ENCODE measurements at places on chromosomes 2 and 18.
A peak's percentile ranks its signal among the peaks of the same experiment; 100 is the strongest.

DNA sequence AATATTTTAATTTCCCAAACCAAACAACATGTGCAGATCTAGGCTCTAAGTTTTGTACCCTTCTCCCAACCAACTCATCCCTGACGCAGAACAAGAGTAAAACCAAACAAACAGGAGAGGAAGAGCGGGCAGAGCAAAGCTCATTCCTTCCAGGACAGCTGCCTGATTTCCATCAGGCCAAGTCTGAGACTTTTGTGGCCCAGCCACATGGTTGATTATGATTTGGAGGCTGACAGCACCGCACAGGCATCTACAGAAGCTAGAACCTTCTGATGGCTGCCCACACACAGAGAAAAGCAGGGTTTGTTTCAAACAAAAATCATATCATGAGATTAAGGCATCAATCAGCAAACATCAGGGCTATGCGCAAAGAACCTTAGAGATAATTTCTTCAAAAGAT lies 262.6 kb downstream of the TNS1 start:
- DNase-seq, result peak; percentile 28

- peak; percentile 89 for DNase-seq
These were observed 128.0 kb downstream of the EPHA4 start for GRCh38 chr2:221444106-221444505.

- peak; percentile 84 for DNase-seq
These were observed 62.4 kb downstream of the TANC1 start for GRCh38 chr2:159030674-159031380.

DNA sequence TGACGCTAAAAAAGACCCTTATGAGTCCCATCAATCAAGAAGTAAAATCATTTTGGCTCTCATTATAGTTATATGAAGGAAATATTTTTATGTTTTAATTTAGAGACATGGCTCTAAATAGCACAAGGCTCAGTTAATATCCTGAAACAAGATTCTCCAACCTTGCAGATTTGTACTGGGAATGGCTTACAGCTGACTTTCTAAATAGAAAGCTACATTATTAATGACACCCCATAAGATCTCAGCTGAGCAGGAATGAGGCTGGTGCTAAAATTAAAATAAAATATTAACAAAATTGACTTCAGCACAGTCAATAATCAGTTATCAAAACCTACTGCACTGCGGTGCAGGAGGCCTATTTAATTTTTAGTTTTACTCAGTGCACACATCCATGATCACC lies 136.9 kb downstream of the SLC39A10 start:
- no peak for DNase-seq

DNA sequence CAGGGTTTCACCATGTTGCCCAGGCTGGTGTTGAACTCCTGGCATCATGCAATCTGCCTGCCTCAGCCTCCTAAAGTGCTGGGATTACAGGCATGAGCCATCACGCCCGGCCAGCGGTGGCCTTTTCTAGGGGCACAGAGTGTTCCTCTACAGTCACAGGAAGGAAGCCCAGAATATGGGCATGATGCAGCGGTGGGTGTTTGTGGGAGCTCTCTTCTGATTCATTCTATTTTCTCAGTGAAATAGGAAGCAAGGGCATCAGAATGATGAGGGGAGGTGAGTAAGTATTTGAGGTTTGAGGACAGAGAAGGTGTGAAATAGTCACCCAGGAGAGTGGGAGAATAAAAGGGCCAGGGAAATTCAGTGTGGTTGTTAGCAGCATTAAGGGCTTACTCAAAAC lies 70.3 kb upstream of the PSME4 start:
- DNase-seq, result no peak

DNA sequence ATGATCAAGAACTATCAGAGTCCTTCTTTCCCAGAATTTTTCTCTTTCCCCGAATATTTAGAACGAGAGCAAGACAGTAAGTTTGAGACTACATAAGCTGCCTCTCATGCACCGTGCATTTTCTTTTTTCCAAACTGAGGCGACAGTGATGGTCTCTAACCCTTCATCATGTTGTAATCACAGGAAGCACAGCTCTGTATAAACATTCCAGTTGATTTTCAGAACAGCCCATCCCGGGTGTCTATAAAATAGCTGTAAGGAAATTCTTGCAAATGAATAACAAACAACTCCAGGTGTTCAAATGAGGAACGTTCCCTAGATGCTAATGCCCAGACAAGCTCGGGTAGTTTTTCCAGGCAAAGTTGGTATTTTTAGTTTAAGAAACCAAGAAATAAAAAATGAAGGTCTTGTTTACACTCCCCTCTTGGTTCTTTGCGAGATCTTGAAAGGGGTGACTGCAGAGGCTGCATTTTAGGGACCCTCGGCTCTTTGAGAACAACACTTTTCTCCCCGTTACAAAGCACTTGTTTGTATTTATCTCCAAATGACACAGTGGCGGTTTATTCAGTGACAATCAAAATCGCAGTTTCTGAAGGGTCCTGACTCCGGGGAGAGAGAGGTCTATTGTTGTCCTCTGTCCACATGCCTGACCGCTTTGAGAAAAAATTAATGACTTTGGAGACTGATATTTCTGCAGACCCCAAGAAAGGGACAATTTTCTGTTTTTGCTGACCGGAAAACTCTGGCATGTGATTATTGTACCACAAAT lies 101.1 kb upstream of the NCK2 start:
- DNase-seq, result peak; percentile 7

GRCh38 chr18:13235981-13236380 lies 17.4 kb downstream of the LDLRAD4 start:
- no peak for DNase-seq

DNA sequence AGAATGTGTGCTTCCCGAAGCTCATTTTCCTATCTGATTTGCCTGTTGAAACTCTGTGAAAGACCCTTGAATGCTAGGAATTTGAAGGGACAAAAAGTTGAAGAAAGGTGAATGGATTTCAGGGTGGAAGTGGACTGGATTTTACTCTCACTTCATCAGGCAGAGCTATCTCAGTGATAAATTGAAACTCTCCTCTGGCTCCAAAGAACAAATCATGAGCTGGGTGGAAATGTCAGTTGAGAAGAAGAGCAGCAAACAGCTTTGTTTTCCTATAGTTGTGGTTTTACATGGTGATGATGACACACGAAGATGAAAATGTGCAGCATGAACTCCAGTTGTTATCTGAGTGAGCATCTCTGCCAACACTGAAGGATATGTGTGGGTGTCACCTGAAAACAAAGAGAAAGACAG lies 34.4 kb downstream of the CD28 start:
- DNase-seq, result peak; percentile 79

DNA sequence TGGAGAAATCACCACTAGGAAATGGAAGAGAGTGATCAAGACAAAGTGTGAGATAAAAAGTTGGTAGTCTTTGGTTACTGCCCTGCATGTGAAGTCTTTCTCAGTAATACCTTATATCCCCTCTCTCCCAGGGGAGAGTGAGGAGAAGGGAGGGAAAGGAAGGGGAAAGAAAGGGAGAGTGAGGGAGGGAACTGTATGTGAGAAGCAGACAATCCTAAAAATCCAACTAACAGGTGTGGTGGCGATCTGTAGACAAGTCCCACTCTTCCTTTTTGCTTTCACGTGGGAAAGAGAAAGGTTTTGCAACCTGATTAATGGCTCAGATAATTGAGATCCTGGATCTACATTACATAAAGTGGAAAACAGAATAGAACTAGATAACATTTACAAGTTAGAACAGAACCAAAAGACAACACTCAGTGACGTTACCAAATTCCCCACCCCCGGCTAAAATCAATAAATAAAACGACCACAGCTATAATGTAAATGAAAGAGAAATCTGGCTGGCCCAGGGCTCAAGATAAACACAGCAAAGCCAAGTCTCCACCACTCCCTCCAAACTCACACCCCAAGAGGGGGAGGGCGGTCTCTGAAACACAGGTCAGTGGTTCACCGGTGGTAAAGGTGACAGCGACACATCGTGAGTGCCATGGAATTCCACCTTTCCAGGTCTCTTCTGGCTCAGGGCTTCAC lies 10.0 kb upstream of the APCDD1 start:
- no peak for DNase-seq

DNA sequence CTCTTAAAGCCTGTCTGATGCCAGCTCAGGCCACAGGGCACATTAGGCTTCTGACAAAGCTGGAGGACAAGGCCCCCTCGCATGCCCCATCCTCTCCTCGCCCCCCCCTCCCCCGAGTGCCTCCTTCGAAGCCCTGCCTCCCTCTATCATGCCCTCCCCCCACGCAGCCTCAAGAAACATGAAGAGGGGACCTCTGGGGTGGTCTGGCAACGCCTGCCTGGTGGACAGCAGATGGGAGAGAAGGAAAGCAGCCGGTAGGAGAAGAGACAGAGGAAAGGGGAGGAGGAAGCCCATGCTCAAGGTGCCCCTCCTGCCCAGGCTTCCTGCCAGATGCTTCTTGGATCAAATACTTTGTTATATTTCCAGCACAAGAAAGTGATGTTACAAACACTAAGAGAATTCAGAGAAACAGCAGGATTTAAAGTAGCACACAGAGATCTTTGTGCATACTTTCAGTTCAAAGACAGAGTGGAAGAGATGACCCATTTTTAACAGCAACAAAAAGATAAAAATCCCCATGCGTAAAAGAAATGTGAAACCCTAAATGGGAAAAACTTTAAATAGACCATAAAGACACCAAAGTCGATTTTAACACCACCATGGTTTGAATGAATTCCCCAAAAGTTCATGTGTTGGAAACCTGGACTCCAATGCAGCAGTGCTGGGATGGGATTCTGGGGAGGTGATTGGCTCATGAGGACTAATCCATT lies 19.0 kb downstream of the BOK start:
- DNase-seq, result peak; percentile 47

- DNase-seq, result peak; percentile 8
These were observed 110.0 kb downstream of the ALK start for GRCh38 chr2:29811378-29811777.

GRCh38 chr2:75140288-75140687 lies 59.0 kb downstream of the TACR1 start:
- DNase-seq, result no peak

DNA sequence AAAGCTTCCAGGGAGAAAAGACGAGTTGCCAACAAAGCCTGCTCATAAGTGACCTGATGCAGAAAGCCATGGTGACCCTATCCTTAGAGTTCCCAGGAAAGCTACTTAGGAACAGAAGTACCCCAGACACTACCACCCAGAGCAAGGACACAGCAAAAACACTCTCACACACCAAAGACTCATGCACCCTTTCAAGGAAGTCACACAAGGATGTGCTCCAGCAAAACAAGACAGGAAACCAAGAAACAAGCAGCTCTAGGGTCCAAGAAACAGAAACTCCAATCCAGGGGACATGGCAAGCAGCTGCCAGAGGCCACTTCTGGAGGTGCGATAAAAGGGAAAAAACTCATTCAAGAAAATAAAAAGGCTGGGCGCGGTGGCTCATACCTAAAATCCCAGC lies 5.7 kb downstream of the KIF1A start:
- DNase-seq, result no peak

DNA sequence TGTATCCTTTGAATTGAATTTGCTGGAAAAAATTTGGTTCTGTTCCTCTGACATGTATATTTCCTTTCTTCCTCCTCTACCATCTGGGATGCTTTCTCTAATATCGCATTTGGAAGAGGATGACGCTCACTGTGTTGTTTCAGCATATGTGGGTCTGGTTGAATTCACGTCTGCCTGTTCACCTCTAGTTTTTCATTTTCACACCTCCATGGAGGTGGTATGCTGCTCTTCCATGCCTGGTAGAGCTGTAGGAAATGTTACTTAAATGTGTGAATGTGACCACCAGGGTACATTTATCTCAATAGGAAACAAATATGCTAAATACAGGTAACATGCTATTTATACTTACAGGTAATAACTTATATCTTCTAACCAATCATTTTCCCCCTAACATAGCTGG lies 44.5 kb downstream of the TSHZ1 start:
- DNase-seq, result no peak

- DNase-seq, result peak; percentile 95
These were observed 118.8 kb downstream of the MEP1B start for GRCh38 chr18:32308493-32309120.

DNA sequence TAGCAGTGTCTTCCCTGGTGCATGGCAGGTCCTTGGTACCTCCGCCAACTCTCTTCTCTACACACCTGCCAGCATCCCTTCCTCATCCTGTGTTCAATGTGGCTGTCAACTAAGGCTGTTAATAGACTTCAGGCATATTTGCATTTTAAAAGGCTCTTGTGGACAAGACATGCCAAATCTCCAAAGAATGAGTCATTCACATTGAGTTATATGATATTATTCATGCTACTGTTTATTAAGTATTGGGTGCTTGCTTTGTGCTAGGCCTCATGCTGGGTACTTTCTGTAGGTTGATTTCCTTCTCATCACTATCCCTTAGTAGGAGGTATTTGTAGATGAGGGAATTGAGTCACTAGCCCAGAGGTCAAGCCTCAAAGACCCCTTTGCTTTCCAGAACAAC lies 5.2 kb downstream of the MYO1B start:
- peak; percentile 63 for DNase-seq

DNA sequence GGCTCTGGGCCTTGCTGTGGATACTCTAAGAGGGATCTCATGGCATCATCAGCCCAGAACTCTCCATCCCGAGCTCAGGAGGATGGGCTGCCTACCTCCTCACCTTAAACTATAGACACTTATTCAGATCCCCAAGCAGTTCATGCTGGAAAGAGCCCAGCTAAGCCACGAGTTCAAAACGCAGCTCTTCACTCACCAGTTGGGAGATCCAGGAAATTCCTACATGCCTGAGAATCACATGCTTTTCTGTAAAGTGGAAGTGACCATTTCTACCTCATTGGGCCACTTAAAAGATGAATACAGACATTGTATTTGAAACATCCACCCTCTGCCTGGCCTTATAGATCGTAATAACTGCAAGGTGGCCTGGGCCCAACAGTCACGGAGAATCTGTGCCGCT lies 6.6 kb downstream of the ATOH8 start:
- peak; percentile 62 for DNase-seq

GRCh38 chr2:113741091-113741490 lies 15.4 kb downstream of the SLC35F5 start:
- DNase-seq, result no peak

GRCh38 chr18:45713239-45713638 lies 10.7 kb upstream of the SLC14A1 start:
- DNase-seq, result no peak

DNA sequence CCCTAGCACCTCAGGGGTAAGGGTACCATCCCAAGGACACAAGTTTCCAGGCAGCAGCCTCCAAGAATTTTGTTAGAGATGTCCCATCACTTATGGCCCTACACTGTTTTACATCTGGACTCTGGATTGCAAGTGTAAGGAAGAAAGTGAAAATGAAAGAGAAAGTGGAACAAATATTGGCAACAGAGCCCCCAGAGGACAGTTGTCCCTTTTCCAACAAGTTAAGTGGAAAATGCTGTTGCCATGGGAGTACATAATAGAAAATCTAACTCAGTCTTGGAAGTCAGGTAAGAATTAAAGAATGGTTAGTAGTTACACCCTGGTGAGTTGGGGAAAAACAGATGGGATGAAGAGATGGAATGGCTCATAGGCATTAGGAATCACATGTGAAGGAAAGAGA lies 50.6 kb downstream of the TTC21B start:
- DNase-seq, result peak; percentile 22

GRCh38 chr2:42053791-42054701 lies 6.2 kb downstream of the PKDCC start:
- DNase-seq, result no peak

GRCh38 chr2:16168506-16169264 lies 228.3 kb downstream of the MYCN start:
- no peak for DNase-seq

All from iris pigment epithelial cell (primary cell).